ENCODE measurements at places on chromosomes 2 and 18.

DNA sequence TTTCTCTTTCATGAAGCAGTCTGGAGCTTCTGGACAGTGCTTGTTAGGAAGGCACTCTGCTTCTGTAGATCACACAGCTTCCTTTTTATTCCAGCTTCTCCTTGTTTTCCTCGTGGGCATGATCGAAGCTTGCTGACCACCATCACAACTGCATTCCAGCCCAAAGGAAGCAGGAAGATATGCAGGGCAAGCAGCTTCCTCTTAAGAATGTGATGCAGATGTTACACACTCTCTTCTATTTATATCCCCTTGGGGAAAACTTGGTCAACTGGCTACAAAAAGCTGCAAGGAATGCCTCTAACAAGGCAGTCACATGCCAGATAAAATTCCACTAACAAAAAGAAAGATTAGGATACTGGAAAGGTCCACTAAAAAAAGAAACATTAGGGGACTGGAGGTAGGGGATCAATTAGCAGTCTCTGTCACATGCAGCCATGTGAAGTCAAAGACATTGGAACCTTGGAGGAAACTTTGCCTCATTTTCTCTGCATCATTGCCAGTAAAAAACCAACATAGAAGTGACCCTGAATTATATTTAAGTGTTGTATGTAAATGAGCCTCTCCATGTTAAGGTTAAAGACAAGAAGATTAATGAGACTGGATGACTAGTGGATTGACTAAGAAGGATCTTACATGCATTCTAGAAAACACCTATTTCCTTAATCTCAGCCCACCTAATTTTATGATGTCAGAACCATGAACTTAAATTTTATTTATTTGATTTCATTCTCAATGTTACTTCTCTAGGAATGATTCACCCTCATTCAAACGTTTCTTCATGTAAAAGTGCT lies 98.3 kb downstream of the NAB1 start:
- DNase-seq, result peak; percentile 66

- peak; percentile 2 for DNase-seq
These were observed 455.4 kb upstream of the LRRTM4 start for GRCh38 chr2:77977471-77978063.

DNA sequence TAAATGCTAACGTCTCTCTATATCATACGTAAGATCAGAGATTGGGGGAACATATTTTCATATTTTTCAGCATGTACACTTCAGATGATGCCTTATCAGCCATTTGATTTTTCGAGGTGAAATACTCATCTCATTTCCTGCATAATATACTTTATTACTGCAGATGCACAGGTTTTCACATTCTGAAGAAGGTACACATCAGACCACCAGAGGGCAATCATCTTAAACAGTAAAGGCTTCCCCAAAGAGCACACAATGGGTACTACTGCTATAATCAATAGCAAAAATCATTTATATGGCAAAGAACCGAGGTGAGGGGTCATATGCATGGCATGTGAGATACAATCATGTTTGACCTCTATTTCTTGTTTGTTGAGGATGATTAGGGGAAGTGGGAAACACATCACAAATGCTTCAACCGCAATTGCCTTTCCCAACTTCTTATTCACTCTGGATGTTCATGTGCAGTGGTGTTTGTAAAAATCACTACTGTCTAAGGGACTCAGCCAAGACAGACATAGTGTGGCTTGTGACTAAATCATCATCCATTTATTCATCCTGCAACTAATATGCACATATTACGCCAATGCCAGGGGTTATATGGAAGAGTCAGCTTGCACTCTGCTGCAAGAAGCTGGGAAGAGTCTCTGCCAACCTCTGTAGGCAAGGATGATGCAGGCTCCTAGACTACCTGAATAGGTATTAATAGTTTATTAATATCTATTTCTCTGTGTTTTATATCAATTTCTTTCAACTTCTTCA lies 118.7 kb downstream of the EPB41L3 start:
- peak; percentile 4 for DNase-seq

DNA sequence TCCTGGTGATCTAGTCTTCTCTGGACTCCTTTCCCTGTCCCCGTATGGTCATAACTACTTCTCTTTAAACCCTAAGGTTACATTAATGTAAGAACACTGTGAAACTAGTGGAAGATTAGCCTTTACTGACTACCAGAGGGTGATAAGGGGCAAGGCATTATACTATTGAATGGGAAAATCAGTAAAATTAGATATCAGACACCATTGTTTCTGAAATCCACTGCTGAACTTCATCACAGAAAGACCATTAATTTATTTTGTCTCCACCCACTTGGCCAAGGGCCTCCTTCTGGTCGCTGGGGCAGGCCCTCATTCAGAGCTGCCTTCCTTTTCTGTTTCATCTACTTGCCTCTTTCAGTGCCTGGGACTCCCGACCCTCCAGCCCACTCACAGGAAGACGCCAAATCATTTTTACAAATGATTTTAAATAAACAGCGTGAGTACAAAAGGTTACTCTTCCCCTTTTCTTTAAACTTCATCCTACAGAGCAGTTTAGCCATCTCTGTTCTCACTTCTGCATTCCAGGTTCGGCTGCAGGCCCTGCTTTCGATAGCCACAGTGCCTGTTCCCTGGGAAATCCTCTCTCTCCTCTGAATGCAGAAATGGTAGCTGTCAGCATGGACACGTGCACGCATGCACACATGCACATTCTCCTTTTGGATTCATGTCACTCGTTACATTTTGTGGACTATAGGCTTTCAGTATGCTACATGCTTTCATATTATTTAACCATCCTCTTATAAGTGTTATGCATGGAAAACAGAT lies 70.3 kb upstream of the DOCK10 start:
- DNase-seq, result no peak

DNA sequence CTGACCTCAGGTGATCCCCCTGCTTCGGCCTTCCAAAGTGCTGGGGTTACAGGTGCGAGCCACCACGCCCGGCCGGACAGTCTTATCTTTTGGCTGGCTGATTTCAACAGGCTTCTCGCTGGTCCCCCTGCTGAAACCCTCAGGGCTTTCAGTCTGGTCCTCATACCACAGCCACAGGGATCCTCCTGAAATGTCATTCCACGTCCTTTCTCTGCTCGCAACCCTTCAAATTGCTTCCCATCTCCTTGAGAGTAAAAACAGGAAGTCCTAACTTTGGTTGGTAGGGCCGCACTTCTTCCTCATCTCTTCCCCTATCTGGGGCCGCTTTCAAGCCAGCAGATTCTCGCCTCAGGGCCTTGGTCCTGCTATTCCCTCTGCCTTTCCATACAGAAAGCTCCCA lies 1.4 kb upstream of the CAB39 start:
- DNase-seq, result no peak

- DNase-seq, result peak; percentile 28
These were observed 83.5 kb downstream of the HRH4 start for GRCh38 chr18:24543795-24544498.

DNA sequence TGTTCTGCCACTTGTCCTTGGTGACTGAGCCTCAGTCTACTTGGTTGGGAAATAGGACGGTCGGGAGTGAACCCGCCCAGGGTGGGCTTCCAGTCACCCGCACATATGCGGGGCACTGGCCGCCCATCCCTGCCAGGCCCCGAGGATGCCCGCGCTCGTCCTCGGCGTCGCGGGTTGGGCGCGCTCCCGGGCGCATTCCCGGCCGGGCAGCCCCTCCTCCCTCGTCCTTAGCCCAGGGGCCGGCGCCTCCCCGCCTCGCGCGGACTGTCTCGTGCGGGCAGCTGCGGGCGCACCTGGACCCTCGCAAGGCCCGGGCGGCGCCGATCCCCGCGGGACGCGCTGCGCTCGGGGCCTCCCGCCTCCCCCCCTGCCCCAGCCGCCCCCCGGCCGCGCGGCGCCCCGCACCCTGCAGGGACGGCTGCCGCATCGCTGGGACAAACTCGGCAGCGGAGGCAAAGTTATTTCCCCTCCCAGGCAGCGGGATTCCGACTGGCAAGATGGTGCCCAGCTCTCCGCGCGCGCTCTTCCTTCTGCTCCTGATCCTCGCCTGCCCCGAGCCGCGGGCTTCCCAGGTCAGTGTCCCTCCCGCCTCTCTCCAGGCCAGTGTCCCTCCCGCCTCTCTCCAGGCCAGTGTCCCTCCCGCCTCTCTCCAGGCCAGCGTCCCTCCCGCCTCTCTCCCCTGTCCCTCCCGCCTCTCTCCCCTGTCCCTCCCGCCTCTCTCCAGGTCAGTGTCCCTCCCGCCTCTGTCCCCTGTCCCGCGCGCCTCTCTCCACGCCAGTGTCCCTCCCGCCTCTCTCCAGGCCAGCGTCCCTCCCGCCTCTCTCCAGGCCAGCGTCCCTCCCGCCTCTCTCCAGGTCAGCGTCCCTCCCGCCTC lies at the start of gene FBLN7:
TSS of gene FBLN7 (plus strand) at position 227 of the 874 bp plus-strand sequence. CDS start at position 498, 271 bp downstream.
- no peak for DNase-seq

DNA sequence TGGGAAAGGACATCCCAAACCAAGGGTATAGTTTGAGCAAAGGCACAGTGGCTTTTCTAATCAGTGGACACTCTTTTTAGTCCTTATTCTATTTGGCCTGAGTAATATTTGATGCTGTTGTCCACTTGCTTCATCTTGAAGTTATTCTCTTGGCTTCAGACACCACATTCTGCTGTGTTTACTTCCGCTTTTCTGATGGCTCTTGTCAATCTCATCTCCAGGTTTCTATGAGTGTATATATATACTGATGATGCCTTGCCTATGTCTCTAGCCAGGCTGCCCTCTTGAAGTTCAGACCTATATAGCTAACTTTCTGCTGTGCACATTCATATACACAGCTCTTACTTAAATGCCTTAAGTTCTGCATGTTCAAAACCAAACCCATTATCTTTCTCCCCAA lies 83.1 kb downstream of the EFEMP1 start:
- DNase-seq, result no peak

- no peak for DNase-seq
These were observed 13.6 kb downstream of the SNRNP200 start for GRCh38 chr2:96291751-96292150.

DNA sequence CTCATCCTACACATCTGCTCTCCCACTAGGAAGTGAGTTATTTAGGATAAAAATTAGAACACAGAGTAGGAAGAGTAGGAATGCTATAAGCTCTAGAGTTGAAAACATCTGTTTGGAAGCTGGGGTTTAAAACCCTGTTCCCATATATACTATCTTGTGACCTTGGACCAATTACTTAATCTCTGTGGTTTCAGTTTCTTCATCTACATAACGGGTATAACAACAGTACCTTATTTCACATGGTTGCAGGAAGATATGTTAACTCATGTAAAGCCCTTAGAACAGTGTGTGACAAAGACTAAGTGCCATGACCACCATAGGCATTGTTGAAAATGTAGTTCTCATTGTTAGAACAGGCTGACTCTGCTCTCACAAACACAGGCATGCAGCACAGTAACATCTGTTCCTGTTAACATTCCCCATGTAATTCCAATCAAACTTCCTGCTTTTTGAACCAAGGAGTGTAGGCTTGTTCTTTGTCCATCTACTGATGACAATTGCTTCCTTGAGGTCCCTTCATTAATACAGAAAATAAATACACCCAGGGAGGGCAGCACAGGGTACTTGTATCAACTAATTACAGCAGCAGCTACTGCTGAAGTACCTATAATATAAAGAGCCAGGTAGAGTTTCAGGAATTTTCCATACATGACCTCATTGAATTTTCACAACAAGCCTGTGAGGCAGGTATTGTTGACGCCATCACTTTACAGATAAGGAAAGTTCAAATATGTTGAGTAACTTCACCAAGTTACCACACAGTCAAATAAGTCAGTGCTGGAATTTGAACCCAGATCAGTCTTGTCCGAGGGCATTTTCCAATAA lies 204.2 kb downstream of the L3MBTL4 start:
- DNase-seq, result no peak

GRCh38 chr18:22322243-22322691 lies 95.4 kb downstream of the CTAGE1 start:
- no peak for DNase-seq

- DNase-seq, result no peak
These were observed 435 bp downstream of the RNF181 start for GRCh38 chr2:85596026-85596333.

DNA sequence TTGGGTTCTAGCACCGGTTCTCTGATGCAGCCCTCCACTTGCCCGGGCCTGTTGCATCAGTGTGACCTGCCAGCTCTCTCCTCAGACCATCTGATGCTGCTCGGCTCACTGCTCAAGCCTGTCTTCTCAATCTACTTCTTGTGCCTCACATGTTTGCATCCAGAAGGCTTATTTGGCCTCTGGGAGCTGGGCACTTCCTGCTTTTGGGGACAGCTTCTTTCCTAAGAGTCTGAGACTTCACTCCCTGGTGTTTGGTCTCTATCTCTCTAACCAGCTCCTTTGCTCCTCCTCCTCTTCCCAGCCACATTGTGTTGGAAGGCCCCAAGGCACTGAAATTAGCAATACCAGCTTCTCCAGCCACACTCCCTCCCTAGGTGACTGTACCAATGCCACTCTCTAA lies 212.8 kb downstream of the CDCA7 start:
- DNase-seq, result no peak

DNA sequence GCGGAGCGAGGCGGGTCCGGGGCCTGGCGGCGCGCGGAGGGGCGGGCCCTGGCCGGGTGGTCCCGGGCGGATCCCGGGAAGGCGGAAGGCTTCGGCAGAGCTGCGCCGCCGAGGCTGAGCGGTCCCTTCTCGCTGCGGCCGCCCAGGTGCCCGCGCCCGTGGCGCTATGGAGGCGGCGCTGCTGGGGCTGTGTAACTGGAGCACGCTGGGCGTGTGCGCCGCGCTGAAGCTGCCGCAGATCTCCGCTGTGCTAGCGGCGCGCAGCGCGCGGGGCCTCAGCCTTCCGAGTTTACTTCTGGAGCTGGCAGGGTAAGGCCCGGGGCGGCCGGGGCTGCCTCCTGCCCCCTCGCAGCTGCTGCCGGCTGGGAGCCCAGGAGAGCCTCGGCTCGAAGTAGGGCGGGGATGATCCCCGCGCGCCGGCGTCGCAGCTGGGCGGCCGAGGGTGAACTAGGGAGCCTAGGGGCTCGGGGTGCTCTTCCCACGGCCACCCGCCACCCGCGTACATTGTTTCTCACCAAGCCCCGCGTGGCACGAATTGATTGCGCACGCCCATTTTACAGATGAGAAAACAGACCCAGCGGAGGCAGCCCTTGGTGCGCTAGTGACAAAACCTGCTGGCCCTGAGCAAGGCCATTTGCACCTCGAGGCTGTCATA lies at the start of gene SLC66A3:
TSS of gene SLC66A3 (plus strand) at position 87 of the 655 bp plus-strand sequence. CDS start at position 167, 80 bp downstream.
- peak; percentile 87 for DNase-seq

- DNase-seq, result no peak
These were observed 4.4 kb upstream of the SPRED2 start for GRCh38 chr2:65436824-65437221.

- DNase-seq, result peak; percentile 17
These were observed 122.1 kb downstream of the EML6 start for GRCh38 chr2:54845514-54845913.

DNA sequence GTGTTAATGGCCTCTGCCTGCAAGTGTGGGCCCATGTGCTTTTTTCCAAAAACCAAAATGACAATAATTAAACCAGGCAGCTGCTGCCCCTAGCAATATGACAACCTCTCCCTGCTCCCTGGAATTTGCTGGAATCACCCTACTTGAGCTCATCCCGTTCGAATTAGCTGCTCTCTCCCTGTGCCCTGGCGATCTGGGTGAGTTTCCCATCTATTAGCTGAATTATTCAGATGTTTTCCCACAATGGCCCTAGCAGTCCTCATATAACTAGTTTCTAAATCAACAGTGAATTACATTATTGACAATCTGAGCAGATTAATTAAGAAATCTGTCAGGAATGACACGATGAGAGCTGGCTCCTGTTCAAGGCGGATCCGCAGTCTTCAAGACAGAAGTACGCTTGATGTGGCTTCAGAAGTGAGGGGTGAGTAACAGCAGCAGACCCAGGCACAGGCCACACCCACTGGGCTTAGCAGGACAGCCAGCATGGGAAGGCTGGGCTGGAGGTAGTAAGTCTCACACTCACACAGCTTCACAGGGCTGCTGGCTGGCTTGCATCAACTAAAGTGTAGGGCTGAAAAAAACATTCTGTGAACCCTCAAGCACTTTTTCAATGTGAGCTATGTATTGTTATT lies 366.2 kb upstream of the ID2 start:
- peak; percentile 63 for DNase-seq

GRCh38 chr2:28209864-28210263 lies 182.8 kb upstream of the FOSL2 start:
- no peak for DNase-seq
